ENCODE measurements at places on chromosomes 7 and 10.

DNA sequence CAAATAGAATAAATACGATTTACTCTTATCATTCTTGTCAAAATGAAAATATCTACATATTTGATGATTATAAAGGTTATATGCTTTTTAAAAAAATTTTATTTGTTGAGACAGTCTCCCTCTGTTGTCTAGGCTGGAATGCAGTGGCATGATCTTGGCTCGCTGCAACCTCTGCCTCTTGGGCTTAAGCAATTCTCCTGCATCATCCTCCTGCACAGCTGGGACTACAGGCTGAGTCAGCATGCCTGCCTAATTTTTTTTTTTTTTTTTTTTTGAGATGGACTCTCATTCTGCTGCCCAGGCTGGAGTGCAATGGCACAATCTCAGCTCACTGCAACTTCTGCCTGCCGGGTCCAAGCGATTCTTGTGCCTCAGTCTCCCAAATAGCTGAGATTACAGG is 48.9 kb downstream of the PUS7 start:
- DNase-seq, result no peak

- DNase-seq, result no peak
These were observed 55.4 kb upstream of the HELLS start for GRCh38 chr10:94489976-94490788.

DNA sequence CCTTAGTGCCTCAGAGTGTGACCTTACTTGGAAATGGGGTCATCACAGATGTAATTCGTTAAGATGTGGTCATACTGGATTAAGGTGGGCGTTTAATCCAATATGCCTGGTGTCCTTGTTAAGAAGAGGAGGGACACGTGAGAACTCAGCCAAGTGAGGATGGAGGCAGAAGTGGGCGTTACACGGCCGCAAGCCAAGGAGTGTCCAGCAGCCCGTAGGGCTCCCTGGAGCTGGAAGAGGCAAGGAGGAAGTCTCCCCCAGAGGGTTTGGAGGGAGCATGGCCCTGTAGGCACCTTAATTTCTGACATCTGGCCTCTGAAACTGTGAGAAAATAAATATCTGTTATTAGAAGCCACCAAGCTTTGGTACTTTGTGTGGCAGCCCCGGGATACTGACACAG is 21.3 kb downstream of the DOCK1 start:
- no peak for DNase-seq

DNA sequence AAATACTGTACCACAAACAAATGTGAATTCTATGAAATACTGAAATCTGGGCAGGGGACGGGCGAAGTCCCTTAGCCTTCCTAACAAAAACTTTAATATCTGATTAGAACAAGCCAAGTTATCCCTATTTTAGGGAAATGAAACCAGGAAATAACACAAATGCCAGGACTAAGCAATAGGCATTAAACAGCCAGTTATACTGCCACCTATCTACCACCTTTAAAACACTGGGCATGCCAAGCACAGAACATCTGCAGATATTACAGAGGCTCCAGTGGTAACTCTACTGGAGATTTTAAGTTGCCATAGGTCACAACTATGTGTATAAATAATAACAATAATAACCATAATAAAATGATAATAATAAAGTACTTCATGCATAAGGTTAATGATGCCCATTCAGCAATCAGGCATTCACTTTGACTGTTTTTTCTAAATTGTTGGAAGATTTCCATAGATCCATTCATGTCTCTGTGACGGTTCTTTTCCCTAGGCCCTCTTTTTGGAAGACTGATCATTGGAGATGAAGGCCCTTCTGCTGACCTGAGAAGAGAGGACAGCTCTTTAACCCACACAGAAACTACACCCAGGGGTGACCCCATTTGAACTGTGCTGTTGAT is 195.7 kb downstream of the CACNA2D1 start:
- no peak for DNase-seq

DNA sequence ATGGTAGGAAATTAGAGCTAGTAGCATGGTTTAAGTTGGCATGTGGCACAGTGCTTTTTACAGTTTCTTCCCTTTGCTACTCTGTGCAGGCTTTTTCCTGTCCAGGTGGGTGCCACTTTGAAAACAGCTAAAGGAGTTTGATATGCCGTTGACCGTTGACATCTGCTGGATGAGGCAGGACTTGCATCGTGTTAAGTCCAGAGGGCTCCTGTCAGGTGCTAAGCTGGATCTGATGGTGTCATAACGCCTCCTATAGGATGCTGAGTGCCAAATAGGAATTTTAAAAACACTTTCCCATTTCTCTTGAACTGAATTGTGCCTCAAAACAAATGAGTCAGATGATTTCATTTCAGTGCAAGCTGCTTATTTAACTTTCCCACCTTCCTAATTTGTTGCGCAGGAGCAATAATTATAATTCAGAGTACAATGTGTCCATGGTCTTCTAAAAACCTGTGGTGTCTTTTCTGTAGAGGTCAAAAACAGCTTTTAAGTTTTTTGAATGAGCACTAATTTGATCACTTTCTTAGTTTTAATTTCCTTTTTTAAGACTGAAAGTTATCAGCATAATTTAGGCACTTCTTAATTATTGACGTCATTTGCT is 178.3 kb downstream of the CDCA7L start:
- no peak for DNase-seq

- DNase-seq, result no peak
These were observed 40.1 kb downstream of the LYZL2 start for GRCh38 chr10:30589441-30589840.

Data from stimulated activated CD8-positive, alpha-beta memory T cell treated with anti-CD3 and anti-CD28 coated beads, Interleukin-7, amount 100 ng/mL, for 1 hour (primary cell).